CD4-positive, CD25-positive, alpha-beta regulatory T cell (primary cell): ENCODE measurements at places on chromosomes 16 and 17.
A peak's percentile ranks its signal among the peaks of the same experiment; 100 is the strongest.

DNA sequence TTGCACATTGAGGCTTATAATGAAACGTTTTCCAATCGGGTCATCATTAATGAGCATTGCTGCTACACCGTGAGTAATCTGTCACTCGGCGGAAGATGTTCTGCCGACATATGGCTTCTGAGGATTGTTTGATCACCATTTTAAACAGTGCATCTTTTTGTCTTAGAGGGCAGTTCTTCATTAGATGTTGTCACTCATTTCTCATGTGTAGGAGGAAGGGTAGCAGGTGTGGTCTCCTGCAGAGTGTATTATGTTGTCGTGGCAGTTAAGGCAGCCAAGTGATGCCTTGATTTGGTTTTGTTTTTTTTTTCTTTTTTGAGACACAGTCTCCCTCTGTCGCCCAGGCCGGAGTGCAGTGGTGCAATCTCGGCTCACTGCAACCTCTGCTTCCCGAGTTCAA is 50.5 kb downstream of the SEC14L1 start:
- H3K27ac ChIP-seq: no peak overlapping the region
- DNase-seq: no peak
- H3K36me3 ChIP-seq: peaks cover 50% of the 10 kb centered on the region
- no peak overlapping the region for H3K4me3 ChIP-seq

- H3K4me1 ChIP-seq: peaks cover 51% of the 10 kb centered on the region
- no peaks in the 10 kb centered on the region for H3K27me3 ChIP-seq
- peak overlapping the region; percentile 90 for H3K4me3 ChIP-seq
- peak; percentile 45 for DNase-seq
- no peaks in the 10 kb centered on the region for H3K36me3 ChIP-seq
Observed at GRCh38 chr17:17044846-17045561, 2.7 kb downstream of the MPRIP start.

DNA sequence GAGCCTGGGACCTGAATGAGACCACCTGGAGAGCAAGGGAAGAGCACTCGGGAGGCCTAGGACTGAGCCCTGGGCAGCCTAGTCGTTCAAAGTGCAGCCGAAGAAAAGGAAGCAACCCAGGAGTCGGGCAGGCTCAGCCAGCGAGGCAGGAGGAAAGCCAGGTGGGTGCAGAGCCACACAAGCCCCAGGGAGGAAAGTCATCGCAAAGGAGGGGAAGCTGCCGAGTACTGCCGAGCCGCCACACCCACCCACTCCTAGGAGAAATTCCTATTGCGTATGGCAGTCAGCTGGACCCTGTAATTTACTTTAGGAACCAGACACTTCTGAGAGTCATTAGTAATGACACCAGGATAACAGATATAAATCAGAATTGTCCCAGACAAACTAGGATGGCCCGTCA is 187.6 kb downstream of the KATNIP start:
- H3K27me3 ChIP-seq: no peaks in the 10 kb centered on the region
- no peaks in the 10 kb centered on the region for H3K4me1 ChIP-seq
- no peak overlapping the region for H3K4me3 ChIP-seq
- peaks cover 4% of the 10 kb centered on the region for H3K36me3 ChIP-seq

DNA sequence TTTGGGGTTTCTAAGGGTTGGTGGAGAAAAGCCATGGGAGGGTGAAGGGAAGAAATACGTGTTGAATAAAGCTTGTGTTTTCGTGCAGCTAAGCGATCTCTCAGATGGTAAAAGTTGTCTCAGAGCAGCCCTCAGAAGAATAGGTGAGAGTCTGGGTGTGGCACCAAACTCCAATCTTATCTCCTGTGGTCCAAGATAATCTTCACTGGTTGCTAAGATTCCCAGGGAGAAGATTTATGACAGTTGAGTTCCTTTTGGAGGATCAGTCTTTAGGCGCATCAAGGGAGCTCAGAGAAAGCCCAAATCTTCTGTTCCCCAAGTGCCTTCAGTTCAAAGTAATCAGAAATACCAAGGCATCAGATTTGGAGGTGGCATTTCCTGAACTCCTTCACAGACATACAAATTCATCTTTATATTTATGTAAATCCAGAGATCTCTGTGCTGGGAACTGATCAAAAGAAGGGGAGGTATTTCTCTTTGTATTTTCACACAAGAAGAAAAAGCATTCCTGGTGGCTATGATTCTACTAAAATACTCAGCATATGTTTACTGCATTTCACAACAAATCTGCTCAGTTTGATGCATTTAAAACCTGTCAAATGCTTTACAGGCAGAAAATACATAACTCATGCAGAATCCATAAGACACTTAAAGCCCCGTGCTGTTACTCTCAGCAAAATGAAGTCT is 102.9 kb downstream of the ABCC12 start:
- H3K36me3 ChIP-seq: no peaks in the 10 kb centered on the region
- peaks cover 4% of the 10 kb centered on the region for H3K4me1 ChIP-seq
- peaks cover 6% of the 10 kb centered on the region for H3K27me3 ChIP-seq
- DNase-seq: no peak
- no peak overlapping the region for H3K4me3 ChIP-seq

- H3K4me1 ChIP-seq: peaks cover 39% of the 10 kb centered on the region
- DNase-seq: no peak
- H3K36me3 ChIP-seq: no peaks in the 10 kb centered on the region
- H3K4me3 ChIP-seq: no peak overlapping the region
Observed at GRCh38 chr17:82528484-82529265, 9.1 kb downstream of the FOXK2 start.

- H3K4me3 ChIP-seq: no peak overlapping the region
- no peak for DNase-seq
- H3K4me1 ChIP-seq: peaks cover 9% of the 10 kb centered on the region
- no peak overlapping the region for H3K27ac ChIP-seq
- no peaks in the 10 kb centered on the region for H3K36me3 ChIP-seq
Observed at GRCh38 chr16:85897382-85897781, 1.6 kb upstream of the IRF8 start.

DNA sequence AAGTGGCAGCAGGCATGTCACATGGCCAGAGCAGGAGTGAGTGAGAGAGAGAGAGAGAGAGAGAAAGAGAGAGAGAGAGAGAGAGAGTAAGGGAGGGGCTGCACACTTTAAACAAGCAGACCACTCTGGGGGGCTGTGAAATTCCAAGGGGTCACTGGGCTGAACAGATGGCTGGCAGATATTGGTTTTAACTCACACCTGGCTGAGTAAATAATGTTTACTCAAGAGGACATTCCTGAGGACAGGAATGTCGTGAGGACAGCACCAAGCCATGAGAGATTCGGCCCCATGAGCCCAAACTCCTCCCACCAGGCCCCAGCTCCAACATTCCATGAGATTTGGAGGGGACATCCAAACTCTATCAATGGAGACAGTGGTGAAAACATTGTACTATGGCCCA is 269.7 kb downstream of the CBLN1 start:
- H3K27ac ChIP-seq: no peak overlapping the region
- no peak for DNase-seq
- no peaks in the 10 kb centered on the region for H3K27me3 ChIP-seq
- H3K36me3 ChIP-seq: no peaks in the 10 kb centered on the region
- no peaks in the 10 kb centered on the region for H3K4me1 ChIP-seq
- H3K4me3 ChIP-seq: no peak overlapping the region

DNA sequence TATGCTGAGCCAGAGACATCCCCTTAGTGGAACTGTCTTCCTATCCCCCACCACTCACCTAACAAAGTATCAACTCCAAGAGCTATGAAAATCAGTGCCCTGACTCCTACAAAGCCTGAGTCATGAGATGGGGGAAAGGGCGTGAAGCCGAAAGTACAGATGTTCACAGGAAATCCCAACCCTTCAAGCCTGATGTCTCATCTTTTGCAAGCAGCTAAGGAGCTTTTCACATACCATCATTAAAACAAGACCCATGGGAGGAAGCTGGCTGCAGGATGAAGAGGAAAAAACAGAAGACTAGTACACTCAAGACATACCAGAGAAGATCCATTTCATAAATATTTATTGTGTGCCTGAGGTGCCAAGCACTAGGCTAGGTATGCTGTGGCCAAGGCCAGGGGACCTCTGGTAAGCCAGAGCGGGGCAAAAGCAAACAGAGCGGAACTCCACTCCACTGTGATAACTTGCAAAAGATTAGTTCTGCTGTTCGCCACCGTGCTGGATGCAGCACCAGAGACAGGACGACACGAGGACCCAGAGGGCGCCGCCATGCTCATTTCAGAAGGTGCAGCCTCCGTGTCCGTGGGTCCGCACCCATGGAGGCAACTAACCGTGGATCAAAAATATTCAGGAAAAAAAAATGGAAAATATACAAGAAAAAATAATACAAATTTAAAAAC is 4.5 kb upstream of the MNT start:
- no peak overlapping the region for H3K27ac ChIP-seq
- H3K36me3 ChIP-seq: no peaks in the 10 kb centered on the region
- H3K27me3 ChIP-seq: no peaks in the 10 kb centered on the region

GRCh38 chr17:11637796-11638195 is 39.5 kb downstream of the DNAH9 start:
- H3K4me1 ChIP-seq: no peaks in the 10 kb centered on the region
- no peak overlapping the region for H3K27ac ChIP-seq
- H3K4me3 ChIP-seq: no peak overlapping the region
- no peaks in the 10 kb centered on the region for H3K27me3 ChIP-seq
- no peaks in the 10 kb centered on the region for H3K36me3 ChIP-seq
- DNase-seq: no peak

DNA sequence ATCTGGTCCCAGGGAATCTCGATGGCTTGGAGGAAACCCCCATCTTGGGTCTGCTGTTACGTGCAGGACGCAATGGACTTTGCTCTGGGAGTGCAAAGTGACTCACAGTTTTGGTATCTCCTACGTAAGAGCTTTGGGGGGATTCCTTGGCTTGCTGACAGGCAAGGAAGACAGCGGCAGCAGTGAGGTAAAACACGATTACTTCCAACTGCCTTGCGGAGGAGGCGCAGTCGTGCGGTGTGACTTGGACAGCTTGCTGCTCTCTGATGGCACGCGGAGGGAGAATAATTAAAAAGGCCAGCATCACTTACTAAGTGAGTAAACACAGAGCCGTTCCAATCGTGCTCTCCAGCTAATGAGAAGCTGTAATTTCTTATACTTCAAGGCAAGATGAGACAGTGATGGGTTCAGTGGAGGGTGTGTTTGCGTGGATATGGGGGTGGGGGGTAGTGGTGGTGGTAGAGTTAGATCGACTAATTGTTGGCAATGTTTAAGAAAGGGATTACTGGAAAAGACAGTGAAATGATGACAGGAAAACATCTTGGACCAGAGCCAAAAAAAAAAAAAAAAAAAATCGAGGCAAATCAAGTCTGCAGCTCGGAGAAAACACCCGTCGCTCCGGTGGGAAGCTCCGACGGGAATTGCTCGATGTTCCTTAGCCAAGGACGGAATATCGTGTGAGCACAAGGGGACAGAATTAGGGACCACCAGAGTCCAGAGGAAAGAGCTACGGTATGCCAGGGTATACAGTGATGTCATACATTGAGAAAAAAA is 184.8 kb upstream of the ZFHX3 start:
- no peak overlapping the region for H3K4me3 ChIP-seq
- H3K36me3 ChIP-seq: no peaks in the 10 kb centered on the region
- H3K27ac ChIP-seq: no peak overlapping the region
- no peak for DNase-seq
- H3K27me3 ChIP-seq: no peaks in the 10 kb centered on the region

- H3K36me3 ChIP-seq: no peaks in the 10 kb centered on the region
- no peaks in the 10 kb centered on the region for H3K4me1 ChIP-seq
- no peak for DNase-seq
- no peaks in the 10 kb centered on the region for H3K27me3 ChIP-seq
- no peak overlapping the region for H3K4me3 ChIP-seq
Observed at GRCh38 chr16:61834082-61834481, 202.2 kb downstream of the CDH8 start.

DNA sequence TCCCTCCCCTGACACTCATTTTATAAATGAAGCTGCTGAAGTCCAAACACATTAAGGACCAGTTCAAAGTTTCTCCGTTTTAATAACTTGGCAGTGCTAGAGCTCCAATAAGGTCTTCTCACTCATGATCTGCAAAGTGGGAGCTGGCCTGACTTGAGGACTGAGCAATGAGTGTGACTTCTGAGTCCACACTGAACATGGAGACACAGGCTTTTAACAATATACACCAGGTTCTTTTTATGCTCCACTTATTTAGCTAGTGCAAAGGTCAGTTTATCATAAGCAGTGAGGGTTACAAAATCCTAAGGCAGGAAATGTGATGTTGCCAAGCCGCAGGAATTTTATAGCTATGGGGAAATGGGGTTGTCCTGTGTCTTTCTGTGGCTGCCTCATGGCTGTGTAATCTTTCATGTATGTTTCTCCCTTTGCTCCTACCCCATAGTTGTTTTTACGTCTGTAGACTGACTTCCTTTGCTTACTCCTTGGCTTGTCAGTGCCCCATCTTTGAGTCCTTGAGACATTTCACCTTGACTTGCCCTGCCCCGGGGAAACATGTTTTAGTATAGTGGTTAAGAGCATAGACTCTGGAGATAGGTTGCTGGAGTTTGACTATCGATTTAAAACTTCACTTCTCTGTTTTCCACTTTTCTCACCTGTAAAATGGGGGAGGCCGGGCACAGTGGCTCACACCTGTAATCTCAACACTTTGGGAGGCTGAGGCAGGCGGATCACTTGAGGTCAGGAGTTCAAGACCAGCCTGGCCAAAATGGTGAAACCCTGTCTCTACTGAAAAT is 12.2 kb upstream of the MMD start:
- no peaks in the 10 kb centered on the region for H3K27me3 ChIP-seq
- H3K27ac ChIP-seq: no peak overlapping the region
- DNase-seq: no peak
- no peak overlapping the region for H3K4me3 ChIP-seq
- no peaks in the 10 kb centered on the region for H3K36me3 ChIP-seq
